ENCODE measurements at places on chromosomes 13 and 19. TPM values are rescaled to one million over a fixed set of nuclear protein-coding genes. Genes with fewer than 3 reads are reported as not detected.

FGF9 gene
- 5.9 TPM for total RNA-seq

NLRP5 gene
- not detected for total RNA-seq

PGLYRP1 gene
- 0.32 TPM for total RNA-seq

GRCh38 chr19:39293394-39293793 is 2.8 kb upstream of the IFNL1 start:
- no peak for DNase-seq

DNA sequence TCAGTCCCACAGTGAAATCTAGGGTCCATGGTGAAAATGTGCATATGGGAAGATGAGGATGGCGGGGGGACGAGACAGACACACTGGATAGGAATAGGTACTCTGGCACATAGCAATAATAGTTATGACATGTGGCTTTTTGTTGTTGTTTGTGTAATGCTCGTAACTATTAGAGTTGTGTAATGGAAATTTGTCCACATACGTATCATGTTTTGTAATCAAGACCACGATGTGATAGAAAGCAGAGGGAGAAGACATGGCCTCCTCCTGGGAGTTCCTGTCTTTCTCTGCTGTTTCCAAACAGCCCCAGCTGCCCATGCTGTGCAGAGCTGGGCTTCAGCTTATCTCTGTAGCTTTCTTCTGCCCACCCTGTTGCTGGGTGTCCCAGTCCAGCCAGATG is 185.3 kb upstream of the TMTC4 start:
- DNase-seq: no peak

DNA sequence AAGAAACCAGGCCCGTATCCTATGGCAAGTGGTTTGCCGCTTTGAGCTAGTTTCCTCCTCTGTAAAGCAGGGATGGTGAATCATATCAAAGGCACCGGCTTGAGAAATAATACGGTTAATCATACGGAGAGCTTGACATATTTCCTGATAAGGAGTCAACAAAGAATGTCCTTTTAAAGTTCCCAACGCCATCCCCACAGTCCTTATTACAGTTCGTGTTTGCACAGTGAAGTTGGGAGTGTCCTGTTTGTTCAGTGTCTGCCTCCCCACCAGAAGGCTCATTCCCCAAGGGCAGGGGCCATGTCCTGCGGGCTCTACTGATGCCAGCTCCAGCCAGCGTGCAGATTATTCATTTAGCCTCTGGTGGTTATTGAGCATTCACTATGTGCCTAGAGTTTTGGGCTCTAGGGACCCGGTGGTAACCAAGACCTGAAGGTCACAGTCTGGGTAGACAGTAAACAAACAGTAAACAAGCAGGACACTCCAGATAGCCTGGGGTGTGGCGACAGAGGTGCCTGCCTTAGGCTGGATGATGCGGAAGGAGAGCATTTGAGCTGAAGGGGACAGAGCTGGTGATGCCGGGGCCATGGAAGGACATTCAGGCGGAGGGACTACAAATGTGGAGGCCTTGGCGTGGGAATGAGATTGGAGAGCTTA is 6.3 kb downstream of the GRAMD1A start:
- peak; percentile 67 for DNase-seq

GRCh38 chr13:60583911-60584753 is 187.1 kb downstream of the TDRD3 start:
- no peak for DNase-seq

- DNase-seq: no peak
Observed at GRCh38 chr19:6671960-6672359, 2.0 kb upstream of the TNFSF14 start.

- DNase-seq: no peak
Observed at GRCh38 chr13:85626603-85627002, 172.6 kb downstream of the SLITRK6 start.

DNA sequence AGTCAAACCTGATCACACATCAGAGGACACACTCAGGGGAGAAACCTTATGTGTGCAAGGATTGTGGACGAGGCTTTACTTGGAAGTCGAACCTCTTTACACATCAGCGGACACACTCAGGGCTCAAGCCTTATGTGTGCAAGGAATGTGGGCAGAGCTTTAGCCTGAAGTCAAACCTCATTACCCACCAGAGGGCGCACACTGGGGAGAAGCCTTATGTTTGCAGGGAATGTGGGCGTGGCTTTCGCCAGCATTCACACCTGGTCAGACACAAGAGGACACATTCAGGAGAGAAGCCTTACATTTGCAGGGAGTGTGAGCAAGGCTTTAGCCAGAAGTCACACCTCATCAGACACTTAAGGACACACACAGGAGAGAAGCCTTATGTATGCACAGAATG is 8.2 kb upstream of the ZNF527 start:
- DNase-seq: no peak

DNA sequence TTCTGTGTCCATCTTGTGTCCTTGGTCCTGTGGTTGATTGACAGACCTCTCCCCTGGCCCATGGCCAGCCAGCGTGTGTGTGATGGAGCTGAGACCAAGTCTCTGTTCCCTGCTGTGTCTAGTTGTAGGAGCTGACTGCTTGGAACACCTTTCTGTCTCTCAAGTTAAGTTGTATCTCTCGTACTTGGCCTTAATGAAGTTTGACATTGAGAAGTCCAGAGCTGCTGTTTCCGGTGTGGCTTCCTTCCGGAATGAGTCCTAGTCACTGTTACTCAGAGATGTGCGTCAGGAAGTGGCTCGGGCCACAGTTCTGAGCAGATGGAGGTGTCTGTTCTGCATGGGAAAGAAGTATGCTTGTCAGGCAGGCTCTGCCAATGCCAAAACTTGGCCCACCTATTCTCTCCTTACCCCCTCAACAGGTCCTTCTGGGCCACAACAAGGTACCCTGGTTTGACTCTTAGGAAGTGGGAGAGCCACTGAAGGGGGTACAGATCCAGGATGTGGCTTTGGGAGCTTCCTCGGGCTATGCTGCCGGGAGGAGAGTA is 54.3 kb downstream of the GATAD2A start:
- peak; percentile 63 for DNase-seq

DNA sequence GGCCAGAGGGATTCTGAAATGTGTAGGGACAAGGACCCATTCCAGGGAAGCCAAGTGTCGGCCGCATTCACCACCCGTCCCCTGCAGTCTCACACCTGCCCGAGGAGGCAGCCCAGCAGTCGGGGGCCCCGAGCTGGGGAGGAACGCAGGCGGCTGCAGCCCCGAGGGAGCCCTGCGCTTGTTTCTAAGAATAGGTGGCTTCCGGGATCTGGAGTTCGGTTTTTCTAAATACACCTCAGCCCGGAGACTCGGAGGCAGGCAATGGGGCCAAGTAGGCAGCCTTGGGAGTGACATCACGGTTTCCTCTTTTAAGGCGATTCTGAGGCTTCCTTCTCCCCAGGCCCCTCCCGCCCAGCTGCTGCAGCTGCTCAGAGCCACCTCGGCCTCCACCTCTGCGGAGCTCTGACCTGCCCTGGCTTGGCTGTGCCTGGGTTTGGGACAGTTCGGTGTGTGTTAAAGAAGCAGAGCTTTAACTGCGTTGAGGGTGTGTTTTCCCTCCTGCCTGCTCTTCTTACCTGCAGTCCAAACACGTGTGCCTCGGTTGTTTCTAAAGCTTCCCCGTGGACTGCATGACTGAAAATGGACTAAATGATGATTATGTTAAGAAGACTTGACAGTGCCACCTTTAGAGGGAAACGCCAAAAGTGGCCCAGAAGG is 80.5 kb downstream of the COL4A2 start:
- peak; percentile 55 for DNase-seq

Measured in left cardiac atrium (tissue), 4 donors.